GM18507 (cell line): ENCODE measurements at places on chromosomes 7 and 10.
A peak's percentile ranks its signal among the peaks of the same experiment; 100 is the strongest.

DNA sequence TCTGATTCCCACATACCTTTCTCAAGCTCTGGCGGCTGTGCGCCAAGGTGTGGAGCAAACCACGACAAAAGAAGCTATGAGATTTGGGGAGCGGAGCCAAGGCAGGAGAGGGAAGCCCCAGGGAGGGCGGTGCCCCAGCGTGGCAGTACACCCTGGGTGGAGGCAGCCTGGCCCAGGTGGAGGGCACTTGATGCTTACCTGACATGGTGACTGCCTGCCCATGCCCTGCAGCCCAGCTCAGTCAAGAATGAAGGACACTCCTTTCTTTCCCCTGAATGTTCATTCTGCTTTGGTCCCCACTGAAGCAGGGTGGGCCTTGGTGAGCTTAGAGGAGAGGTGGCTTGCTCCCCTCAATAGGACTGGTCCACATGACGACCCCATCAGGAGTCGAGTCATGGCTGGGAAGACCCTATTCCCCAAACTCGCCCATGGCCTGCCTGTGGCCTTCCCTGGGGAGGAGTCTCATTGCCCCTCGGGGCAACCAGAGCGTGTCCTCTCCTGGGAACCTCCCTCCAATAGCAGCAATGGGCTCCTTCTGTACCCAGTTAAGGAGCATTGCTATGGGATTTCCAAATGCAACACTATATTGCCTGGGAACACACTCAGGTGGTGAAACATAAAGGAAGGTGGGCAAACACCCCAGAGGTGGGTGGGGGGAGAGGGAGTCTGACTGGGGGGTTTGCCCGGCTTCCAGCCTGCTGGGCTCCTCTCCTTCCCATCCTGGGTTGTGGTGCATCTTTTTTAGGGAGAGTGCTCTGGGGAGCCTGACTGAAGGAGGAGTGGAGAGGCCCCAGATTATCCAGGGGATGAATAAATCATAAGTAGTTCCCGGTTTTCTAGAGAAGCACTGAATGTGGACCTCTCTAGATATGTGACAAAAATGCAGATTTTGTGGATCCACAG, 22.7 kb downstream of the RAMP3 start:
- DNase-seq: no peak

DNA sequence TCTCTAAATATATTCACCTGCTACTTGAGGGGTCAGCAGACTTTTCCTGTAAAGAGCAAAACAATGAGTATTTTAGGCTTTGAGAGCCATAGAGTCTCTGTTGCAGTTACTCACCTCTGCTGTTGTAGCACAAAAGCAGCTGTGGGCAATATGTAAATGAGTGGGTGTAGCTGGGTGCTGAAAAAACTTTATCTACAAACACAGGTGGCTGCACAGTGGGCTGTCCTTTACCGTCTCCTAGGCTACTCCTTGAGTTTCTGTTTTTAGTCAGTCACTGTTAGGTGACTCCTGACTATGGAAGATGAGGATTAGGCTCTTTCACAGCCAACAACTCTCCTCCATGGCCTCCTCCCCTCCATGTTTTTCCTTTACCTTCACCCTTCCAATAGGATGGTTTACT, 286.1 kb upstream of the C7orf33 start:
- DNase-seq: no peak

- no peak for DNase-seq
Measured at GRCh38 chr7:45699015-45699309, 124.8 kb downstream of the ADCY1 start.

GRCh38 chr10:88838766-88839350, 12.8 kb downstream of the ANKRD22 start:
- DNase-seq: no peak

DNA sequence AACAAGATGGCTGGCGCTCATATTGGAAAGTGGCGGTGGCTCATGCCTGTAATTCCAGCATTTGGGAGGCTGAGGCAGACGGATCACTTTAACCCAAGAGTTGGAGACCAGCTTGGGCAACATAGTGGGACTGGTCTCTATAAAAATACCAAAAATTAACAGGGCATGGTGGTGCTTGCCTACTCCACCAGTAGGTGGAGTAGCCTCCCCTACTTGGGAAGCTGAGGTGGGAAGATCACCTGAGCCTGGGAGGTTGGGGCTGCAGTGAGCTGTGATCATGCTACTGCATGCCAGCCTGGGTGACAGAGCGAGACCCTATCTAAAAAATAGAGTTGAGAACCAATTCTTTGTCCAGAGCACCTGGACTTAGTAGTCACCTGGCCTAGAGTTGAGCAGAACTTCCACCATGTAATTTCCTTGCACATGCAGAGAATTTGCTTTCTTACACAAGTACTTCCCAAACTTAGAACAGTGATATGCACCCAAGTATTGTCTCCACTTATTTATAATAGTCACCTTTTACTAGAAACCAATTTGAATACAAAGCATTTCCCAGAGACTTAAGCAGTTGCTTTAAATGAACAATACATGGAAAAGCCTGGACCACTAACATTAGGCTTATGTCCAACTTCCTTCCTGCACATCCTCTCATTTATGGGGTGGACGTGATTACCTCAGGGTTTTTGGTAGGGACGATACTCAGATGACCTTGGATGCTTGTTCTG, 15.9 kb downstream of the LAMB4 start:
- DNase-seq: no peak

DNA sequence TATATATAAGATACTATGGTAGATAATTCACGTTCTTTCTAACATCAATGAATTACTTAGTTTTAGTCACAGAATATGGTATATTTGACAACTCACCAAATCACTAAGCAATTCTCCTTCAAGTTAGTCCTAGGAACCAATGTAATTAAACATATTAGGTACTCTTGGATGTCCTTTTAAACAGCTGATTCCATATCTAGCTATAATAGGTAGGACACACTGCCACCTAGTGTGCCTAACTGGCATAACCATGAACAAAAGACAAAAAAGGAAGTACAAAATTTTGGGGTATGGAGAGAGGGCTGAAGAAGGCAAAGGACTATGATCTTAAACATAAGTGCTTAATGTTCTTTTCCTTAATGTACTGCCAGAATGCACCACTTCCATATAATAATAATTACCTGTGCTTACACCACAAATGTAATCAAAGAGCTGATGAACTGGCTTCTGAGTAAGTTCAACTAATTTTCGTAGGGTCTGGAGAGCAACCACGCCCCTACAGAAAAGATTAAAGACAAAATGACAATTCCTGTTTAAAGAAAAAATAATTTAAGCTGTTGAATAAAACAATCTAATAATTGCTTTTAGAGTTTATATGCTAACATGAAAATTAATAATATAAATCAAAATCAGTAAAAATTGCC, 28.7 kb downstream of the PNPLA8 start:
- peak; percentile 36 for DNase-seq

- DNase-seq: no peak
Measured at GRCh38 chr7:28362182-28362581, 50.1 kb upstream of the CREB5 start.

DNA sequence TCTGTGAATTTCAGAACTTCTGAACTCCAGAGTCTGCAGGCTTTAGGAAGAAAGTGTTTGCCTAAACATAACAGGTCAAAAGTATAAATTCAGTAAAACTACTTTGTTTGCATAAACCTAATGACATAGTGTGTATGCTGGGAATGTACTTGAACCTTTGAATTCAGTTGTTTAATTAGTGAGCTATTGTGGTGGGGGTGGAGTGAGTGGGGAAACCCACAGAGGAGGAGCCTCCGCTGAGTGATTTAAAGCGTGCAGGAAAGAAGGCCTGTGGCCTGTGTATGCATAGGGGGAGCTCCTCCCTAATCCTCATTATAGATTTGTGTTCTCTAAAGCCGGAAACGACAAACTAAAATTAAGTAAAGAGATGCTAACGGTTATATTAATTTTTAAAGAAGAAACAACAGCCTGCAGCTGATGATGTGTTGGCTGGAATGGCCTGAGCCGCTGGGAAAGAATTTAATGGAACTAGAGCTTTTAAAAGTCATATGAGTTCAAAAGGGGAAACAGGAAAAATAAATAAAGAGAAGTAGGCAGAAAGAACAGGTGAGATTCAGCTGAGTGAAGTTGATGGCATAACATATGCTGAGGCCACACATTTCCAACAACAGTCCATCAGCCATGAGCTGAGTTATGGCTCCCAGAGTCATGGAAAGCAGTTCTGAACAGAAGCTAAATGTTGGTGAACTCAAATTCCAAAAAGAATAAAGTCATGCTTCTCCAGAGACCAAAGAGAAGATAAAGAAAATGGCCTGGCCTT, 595.0 kb downstream of the GRM8 start:
- DNase-seq: peak; percentile 22

GRCh38 chr7:24477398-24478136, 95.7 kb upstream of the PALS2 start:
- no peak for DNase-seq

DNA sequence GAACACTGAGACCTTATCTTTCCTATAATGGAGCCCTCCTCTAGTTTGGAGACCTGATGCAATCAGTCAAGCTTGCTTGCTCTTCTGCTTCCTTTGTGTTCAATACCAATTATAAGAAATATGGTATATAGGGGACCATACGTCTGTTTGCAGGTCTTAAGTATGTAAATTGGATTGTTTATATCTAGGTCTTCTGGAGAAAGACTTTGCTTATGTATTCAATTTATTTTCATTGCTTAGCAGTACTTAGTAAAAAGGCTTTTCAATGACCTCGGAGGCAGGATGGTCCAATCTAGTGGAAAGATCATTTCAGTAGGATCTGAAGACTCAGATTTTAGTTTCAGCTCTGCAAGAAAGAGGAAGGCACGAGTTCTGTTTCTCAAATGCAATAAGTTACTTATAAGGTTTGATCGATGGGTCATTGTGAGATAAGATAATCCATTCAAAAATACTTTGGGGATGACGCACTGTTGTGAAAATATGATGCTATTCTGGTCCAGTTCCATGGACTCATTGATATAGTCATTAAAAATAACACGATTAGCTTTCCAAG, 571.6 kb downstream of the SH2D4B start:
- no peak for DNase-seq

- DNase-seq: no peak
Measured at GRCh38 chr10:47009215-47009838, 98.1 kb downstream of the PTPN20 start.

- DNase-seq: no peak
Measured at GRCh38 chr10:58723966-58724365, 211.3 kb downstream of the BICC1 start.

DNA sequence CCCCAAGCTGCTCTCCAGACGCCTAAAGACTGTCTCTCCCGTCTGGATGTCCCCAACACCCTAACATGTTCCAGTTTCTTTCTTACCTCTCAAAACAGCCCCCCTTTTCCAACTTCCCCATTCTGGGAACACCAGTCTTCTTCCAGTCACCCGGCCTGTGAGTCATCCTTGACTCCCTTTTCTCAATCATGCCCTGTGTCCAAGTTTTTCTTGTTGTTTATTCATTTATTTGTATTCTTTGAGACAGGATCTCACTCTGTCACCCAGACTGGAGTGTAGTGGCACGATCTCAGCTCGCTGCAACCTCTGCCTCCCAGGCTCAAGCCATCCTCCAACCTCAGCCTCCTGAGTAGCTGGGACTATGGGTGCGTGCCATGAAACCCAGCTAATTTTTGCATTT, 15.6 kb downstream of the SNX10 start:
- DNase-seq: no peak

GRCh38 chr7:145735061-145735460, 381.5 kb upstream of the CNTNAP2 start:
- DNase-seq: no peak

DNA sequence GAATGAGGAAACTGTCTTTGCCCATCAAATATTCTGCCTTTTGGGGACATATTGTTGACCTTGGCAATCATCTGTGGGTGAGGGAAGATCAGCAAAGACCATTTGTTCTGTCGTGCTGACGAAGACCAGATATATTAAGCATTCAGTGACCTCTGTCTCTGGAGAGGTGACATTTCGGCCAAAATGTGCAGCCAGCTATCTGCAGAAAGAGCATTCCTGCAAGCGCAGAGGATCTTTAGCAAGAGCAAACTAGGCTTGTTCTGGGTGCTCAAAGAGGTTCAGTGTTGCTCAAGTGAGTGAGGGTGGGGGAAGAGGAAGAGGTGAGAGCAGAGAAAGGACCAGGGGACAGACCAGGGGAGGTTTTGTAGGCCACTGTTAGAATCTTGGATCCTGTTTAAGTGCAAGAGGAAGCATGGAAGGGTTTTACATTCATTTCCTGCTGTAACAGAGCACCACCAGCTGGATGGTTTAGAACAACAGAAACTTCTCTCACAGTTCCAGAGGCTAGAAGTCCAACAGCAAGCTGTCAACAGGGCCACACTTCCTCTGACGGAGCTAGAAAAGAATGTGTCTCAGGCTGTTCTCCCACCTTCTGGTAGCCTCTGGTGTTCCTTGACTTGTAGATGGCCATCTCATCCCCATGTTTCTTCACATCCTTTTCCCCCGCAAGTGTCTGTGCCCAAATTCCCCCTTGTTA, 11.2 kb downstream of the C10orf120 start:
- no peak for DNase-seq

GRCh38 chr10:17510242-17510908, 56.0 kb upstream of the ST8SIA6 start:
- DNase-seq: no peak

DNA sequence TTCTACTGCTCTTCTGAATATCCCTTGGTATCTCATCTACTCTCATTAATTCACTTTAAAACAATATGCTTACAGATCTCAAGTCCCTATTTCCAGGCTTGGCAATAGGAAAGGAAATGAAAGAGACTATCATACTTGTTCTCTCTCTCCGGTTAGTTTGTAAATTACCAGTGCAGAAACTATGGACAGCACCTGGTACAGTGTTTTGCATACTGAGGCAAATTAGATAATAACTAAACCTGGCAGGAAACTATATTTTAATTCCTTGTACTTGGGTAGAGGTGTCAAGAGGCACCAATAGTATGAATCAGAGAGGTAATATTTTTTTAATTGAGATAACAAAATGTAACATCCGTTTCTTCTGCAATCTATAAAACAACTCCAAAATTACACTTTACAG, 97.7 kb upstream of the TMEM196 start:
- no peak for DNase-seq

- no peak for DNase-seq
Measured at GRCh38 chr7:88106434-88106833, 113.4 kb downstream of the SRI start.

GRCh38 chr10:104447331-104447730, 93.7 kb downstream of the CFAP58 start:
- DNase-seq: no peak
